CD4-positive, alpha-beta memory T cell (primary cell): ENCODE measurements at places on chromosomes 11 and 22. TPM values are rescaled to one million over a fixed set of nuclear protein-coding genes. Genes with fewer than 3 reads are reported as not detected.

- no peak for DNase-seq
Observed at GRCh38 chr11:25435197-25435596, 896.7 kb upstream of the ANO3 start.

GRCh38 chr11:104148074-104148473, 15.9 kb downstream of the PDGFD start:
- no peak for DNase-seq

The LRRC56 gene
- 4.4 TPM for total RNA-seq

The KCNE3 gene
- not detected for total RNA-seq

The MFRP gene
- total RNA-seq, result not detected

- no peak for DNase-seq
Observed at GRCh38 chr22:18042685-18043084, 18.3 kb upstream of the MICAL3 start.

DNA sequence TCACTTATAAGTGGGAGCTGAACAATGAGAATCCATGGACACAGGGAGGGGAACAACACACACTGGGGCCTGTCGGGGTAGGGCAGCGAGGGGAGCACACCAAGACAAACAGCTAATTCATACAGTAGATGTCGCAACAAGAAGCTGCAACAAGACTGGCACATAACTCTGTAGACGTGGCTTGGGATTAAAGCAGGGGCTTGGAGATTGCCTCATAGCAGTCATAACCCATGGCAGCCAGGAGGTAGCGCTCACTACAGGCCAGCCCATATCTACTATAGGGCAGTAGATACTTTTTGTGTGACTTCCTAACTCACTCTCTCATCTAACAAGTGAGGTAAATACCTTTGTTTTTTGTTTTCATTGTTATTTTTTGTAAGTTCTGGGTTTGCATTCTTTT, 1.7 kb upstream of the OR9G4 start:
- no peak for DNase-seq

DNA sequence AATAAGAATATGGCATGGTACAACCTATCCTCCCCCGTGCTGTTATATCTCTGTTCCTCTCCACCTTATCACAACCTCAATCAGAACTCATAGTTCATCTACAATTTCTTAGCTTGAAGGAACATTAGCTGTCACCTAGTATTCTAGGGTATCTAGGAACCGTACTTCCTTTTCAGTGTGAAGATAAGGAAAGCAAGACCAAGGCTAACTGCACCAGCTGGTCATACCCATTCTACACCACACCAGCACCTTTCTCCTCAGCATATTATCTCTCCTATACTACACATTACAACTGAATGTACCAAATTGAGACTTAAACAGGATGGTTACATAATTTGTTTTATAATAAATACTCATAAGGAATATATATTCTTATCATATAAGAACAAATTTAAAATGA, 73.1 kb downstream of the ARHGAP32 start:
- DNase-seq, result no peak

DNA sequence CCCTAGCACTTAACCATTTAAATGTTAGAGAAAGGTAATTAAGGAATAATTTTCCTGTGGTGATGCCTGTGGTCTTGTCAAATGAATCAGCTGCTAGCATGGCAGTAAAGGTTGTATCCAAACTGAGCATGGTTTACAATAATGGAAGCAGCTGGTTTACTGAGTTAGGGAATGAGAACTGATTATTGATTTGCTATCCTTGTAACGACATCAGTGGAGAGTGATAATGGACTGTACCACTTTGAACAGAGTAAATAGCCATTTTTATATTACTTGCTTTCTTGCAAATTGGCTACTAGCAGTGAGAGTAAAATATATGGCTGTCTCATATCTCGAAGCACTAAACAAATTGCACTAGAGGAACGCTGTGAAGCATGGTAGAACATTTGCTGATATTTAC, 589.0 kb upstream of the ANO5 start:
- DNase-seq, result no peak

The MRGPRF gene
- not detected for total RNA-seq

DNA sequence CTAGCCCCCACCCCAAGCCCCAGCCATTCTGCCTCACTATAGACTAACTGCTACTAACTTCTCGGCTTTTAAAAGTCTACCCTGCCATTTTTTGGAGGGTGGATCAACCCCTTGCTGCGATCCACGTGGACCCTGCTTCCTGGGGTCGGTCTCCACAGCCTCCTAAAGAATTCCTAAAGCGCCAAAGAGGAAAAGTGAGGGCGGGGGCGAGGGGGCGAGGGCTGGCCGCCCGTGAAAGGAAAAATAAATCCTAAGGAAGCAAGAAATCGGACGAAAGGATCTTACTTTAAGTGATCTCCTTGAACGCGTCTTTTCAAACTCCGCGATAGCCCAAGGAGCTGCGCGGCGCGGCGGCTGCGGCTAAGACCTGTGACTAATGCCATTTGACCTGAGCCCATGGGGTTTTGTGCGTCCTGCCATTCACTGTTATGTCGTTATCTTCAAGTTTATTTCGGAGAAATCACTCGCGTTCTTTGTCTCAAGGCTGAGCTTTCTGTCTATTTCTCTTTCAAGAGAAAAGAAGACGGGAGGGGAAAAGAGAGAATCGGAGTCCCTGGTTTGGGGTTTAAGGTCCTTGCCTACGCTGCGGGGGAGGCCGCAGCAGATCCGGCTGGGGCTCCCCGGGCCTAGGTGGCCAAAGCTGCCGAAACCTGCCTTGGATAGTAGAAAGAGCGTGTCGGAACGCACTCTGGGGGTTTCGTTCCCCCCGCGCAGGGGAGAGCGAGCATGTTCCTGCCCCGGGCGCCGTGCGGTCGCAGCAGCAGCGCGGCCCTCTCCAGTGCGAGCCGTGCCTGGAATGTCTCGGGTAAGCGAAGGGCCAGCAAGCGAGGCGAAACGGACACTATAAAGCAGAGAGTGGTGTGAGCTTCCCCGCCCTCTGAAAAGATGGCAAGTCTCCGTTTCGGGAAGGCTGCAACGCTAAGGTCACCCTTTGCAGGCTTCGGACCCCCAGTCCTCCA, 2.8 kb upstream of the DBX1 start:
- DNase-seq, result no peak
